Sigmoid colon (tissue), 7 donors: ENCODE measurements at places on chromosomes 1 and 21. TPM values are rescaled to one million over a fixed set of nuclear protein-coding genes. Genes with fewer than 3 reads are reported as not detected.

GRCh38 chr1:44413740-44414139 lies 8.7 kb downstream of the RNF220 start:
- peaks cover 17% of the 10 kb centered on the region for H3K4me1 ChIP-seq
- H3K27ac ChIP-seq, result no peak overlapping the region
- H3K4me3 ChIP-seq, result no peak overlapping the region
- DNase-seq, result no peak

- no peak for DNase-seq
- H3K36me3 ChIP-seq, result no peaks in the 10 kb centered on the region
- no peak overlapping the region for H3K27ac ChIP-seq
- H3K4me3 ChIP-seq, result no peak overlapping the region
- no peaks in the 10 kb centered on the region for H3K27me3 ChIP-seq
Measured at GRCh38 chr1:238489006-238489405, 598.3 kb upstream of the ZP4 start.

DNA sequence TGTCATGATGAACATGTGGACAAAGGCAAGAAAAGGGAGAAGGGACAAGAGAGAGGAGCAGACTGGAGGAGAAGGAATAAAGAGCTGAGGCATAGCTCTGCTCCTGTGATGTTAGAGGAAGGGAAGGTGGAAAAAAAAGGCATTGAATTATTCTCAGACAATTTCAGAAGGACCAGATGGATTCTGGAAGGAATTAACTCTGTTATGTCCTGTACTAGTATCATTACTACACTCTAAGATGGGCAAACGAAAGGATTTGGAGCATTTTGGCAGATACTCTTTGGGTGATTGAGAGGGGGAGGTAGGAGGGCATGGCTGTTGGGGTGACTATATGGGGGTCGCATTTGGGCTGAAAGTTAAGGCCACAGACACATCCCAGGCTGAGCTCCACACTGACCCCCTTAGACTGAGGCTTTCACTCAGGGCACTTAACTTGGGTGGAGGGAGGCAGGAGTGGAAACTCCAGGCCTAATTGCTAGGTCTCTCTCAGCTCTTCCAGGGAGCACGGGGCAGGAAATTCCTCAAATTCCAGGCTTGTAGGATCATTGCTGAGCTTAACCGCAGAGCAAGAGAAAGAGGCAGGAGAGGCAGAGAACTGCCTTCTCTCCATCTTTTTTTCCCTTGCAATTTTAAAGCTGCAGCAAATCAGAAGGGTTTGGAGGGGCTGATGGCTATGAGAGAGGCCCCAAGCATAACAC lies 25.9 kb downstream of the KIRREL1 start:
- H3K27ac ChIP-seq, result peak overlapping the region; percentile 96
- peak; percentile 86 for DNase-seq
- H3K4me3 ChIP-seq, result no peak overlapping the region
- no peaks in the 10 kb centered on the region for H3K27me3 ChIP-seq
- H3K36me3 ChIP-seq, result no peaks in the 10 kb centered on the region

GRCh38 chr1:204441558-204441957 lies 29.9 kb upstream of the PPP1R15B start:
- DNase-seq, result no peak
- no peaks in the 10 kb centered on the region for H3K27me3 ChIP-seq
- H3K4me1 ChIP-seq, result peaks cover 49% of the 10 kb centered on the region
- no peak overlapping the region for H3K4me3 ChIP-seq

DNA sequence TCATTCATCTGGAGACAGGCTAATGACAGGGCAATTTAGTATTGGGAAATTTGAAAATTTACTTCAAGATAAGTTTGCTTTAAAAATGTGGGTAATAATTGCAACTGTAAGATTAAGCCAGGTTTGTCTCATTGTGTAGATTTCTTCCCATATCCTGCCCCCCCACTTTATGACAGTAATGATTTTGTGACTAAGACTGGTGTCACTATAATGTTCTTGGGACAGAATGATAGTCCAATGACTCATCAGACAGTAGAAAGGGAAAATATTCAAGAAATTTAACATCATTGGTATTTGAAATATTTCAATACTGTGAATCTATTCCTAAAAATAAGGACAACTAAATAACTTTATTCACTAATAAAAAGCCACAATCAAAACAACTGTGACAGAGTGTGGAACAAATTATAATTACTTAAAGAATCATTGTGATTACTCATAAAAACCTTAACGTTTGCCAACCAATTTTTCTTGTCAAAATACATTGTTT lies 36.7 kb downstream of the FH start:
- no peaks in the 10 kb centered on the region for H3K36me3 ChIP-seq
- no peak overlapping the region for H3K4me3 ChIP-seq
- no peak overlapping the region for H3K27ac ChIP-seq
- no peaks in the 10 kb centered on the region for H3K27me3 ChIP-seq

GRCh38 chr1:69081668-69082067 lies 486.1 kb upstream of the LRRC7 start:
- no peaks in the 10 kb centered on the region for H3K27me3 ChIP-seq
- H3K27ac ChIP-seq, result no peak overlapping the region
- H3K4me1 ChIP-seq, result no peaks in the 10 kb centered on the region
- no peak overlapping the region for H3K4me3 ChIP-seq
- no peaks in the 10 kb centered on the region for H3K36me3 ChIP-seq

- H3K27ac ChIP-seq, result no peak overlapping the region
- no peaks in the 10 kb centered on the region for H3K4me1 ChIP-seq
- no peaks in the 10 kb centered on the region for H3K36me3 ChIP-seq
- DNase-seq, result no peak
Measured at GRCh38 chr1:7896994-7897393, 43.6 kb downstream of the TNFRSF9 start.

TRABD2B gene
- 0.95 TPM for total RNA-seq

TMEM51 gene
- 16.6 TPM for total RNA-seq

PLD5 gene
- 1.5 TPM for total RNA-seq

- no peak overlapping the region for H3K4me3 ChIP-seq
- H3K27ac ChIP-seq, result no peak overlapping the region
- no peak for DNase-seq
- peaks cover 26% of the 10 kb centered on the region for H3K4me1 ChIP-seq
- no peaks in the 10 kb centered on the region for H3K36me3 ChIP-seq
Measured at GRCh38 chr1:119797606-119798005, 13.7 kb downstream of the REG4 start.

TNN gene
- total RNA-seq, result 0.33 TPM

DNA sequence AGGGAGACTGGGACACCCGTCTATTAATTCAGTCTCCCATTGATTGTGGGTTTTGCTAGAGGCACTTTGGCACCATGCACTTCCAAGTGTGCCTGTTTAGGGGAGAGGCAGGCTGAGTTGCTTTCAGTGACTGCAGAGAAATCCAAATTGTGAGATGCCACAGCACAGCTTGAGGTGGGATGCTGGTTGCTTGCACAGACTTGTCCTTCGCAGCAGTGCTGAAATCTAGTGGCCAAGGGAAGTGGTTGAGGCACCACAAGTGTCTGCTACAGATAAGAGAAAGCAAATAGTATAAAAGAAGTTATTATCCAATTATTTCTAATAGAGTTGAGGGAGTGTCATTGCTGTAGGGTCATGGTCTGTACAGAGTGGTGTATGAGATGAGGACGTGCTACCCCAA lies 40.0 kb upstream of the APP start:
- no peak overlapping the region for H3K27ac ChIP-seq
- no peak overlapping the region for H3K4me3 ChIP-seq
- H3K36me3 ChIP-seq, result no peaks in the 10 kb centered on the region

OLIG2 gene
- total RNA-seq, result not detected

GRCh38 chr1:84352298-84353106 lies 45.8 kb upstream of the DNASE2B start:
- H3K27ac ChIP-seq, result no peak overlapping the region
- H3K36me3 ChIP-seq, result no peaks in the 10 kb centered on the region

CHIA gene
- not detected for total RNA-seq

DNA sequence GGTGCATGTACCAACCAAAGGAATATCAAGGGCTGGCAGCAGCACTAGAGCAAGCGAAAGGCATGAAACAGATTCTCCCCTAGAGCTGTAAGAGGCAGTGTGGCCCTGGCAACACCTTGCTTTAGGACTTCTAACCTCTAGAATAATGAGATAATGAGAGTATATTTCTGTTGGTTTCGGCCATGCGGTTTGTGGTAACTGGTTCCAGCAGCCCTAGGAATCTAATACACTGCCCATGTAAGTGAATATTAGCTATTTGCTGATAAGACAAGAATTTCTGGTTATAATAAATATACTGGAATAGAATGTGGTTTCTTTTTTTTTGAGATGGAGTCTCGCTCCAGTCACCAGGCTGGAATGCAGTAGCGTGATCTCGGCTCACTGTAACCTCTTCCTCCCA lies 199.4 kb downstream of the GABPA start:
- no peak for DNase-seq
- H3K27ac ChIP-seq, result peak overlapping the region; percentile 51
- no peaks in the 10 kb centered on the region for H3K36me3 ChIP-seq

GRCh38 chr1:14786109-14786675 lies 187.7 kb downstream of the KAZN start:
- H3K4me1 ChIP-seq, result no peaks in the 10 kb centered on the region
- DNase-seq, result no peak
- H3K27ac ChIP-seq, result no peak overlapping the region
- H3K27me3 ChIP-seq, result no peaks in the 10 kb centered on the region
- no peak overlapping the region for H3K4me3 ChIP-seq
- H3K36me3 ChIP-seq, result no peaks in the 10 kb centered on the region

GPR25 gene
- total RNA-seq, result not detected

DNA sequence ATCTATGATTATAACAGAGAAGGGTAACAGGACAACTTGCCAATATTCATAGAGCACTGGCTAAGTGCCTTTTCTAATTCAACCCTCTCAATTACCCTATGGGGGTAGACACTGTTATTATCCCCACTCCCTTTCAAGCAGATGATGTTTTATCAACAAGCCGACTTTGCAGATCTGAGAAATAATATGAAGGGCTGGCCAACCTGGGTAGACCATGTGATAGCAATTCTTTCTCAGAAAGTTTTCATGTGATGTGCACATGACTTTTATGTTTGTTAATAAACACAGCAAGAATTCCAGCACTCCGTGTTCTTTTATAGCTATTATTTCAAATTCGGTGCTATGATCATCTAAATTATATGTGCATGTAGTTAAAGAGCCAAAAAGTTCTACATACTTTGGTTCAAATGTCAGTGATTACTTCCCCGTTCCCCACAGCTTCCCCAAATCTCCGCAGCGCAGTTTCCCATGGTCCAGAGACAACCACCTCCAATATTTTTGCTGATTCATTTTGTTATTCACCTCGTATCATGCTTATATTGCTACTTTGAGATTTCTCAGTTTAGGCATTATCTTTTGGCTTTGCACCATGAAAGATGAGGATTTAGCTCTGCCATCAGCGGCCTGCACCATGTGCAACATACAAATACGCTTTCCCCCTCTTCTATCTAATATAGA lies 96.7 kb upstream of the GADD45A start:
- no peak for DNase-seq
- H3K27ac ChIP-seq, result peak overlapping the region; percentile 9
- no peaks in the 10 kb centered on the region for H3K27me3 ChIP-seq
- H3K36me3 ChIP-seq, result no peaks in the 10 kb centered on the region
- H3K4me3 ChIP-seq, result no peak overlapping the region

- H3K4me3 ChIP-seq, result no peak overlapping the region
- no peak overlapping the region for H3K27ac ChIP-seq
- H3K4me1 ChIP-seq, result peaks cover 8% of the 10 kb centered on the region
- peaks cover 30% of the 10 kb centered on the region for H3K36me3 ChIP-seq
Measured at GRCh38 chr1:160346958-160347357, 3.8 kb downstream of the NCSTN start.

- DNase-seq, result no peak
- H3K27ac ChIP-seq, result peak overlapping the region; percentile 79
- H3K27me3 ChIP-seq, result no peaks in the 10 kb centered on the region
- H3K4me1 ChIP-seq, result peaks cover 48% of the 10 kb centered on the region
- peaks cover 4% of the 10 kb centered on the region for H3K36me3 ChIP-seq
Measured at GRCh38 chr1:231241750-231242149, 738 bp downstream of the GNPAT start.

GJA4 gene
- 14.7 TPM for total RNA-seq

- no peaks in the 10 kb centered on the region for H3K36me3 ChIP-seq
- H3K4me3 ChIP-seq, result no peak overlapping the region
- no peaks in the 10 kb centered on the region for H3K27me3 ChIP-seq
- H3K4me1 ChIP-seq, result no peaks in the 10 kb centered on the region
- no peak for DNase-seq
Measured at GRCh38 chr1:34822202-34822601, 29.4 kb downstream of the GJA4 start.

DNA sequence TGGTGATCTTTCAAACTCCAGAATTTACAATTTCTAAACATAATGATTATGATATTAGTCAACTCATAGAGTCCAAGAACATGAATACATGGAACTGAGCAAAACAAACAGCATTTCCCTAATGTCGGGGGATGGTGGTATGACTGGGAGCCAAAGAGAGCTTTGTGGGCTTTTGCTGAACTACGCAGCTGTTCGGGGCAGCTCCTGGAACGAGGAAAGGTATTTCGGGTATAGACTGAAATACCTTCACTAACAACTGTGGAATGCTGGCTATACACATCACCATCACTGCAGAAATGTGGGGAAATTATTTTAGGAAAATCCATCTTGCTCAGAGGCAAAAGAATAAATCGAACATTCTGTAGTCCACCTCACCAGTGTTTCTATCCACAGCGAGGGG lies 30.2 kb upstream of the VPS26C start:
- no peaks in the 10 kb centered on the region for H3K36me3 ChIP-seq
- H3K4me3 ChIP-seq, result no peak overlapping the region
- no peaks in the 10 kb centered on the region for H3K27me3 ChIP-seq
- peaks cover 6% of the 10 kb centered on the region for H3K4me1 ChIP-seq

OR2L3 gene
- total RNA-seq, result 0.27 TPM

DNA sequence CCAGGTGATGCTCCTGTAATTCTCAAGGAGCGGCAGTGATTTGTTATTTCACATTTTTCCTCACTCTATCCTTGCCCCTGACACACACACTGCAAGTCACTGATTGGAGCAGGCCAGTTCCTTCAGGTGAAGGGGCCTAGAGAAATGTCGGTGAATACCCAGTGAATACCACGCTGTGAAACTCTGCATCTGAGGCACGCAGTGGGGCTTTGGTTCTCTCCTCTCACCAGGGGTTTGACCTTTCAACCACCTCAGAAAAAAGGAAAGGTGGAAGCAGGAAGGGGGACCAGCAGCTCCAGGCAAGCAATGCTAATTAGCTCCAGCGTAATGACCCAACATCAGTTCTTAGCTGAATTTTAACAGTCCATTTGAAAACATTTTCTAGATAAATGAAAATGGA lies 532 bp upstream of the FAM177B start:
- H3K4me1 ChIP-seq, result peaks cover 9% of the 10 kb centered on the region
- H3K36me3 ChIP-seq, result peaks cover 24% of the 10 kb centered on the region
- H3K4me3 ChIP-seq, result no peak overlapping the region
- H3K27ac ChIP-seq, result no peak overlapping the region
- no peaks in the 10 kb centered on the region for H3K27me3 ChIP-seq

CLCA1 gene
- not detected for total RNA-seq

- no peak overlapping the region for H3K27ac ChIP-seq
- DNase-seq, result no peak
- no peaks in the 10 kb centered on the region for H3K4me1 ChIP-seq
Measured at GRCh38 chr1:24257373-24257772, 61.8 kb upstream of the GRHL3 start.

GRCh38 chr1:159248311-159248710 lies 43.6 kb downstream of the ACKR1 start:
- no peak overlapping the region for H3K27ac ChIP-seq
- DNase-seq, result no peak
- no peak overlapping the region for H3K4me3 ChIP-seq
- no peaks in the 10 kb centered on the region for H3K4me1 ChIP-seq
